Cortex of kidney (tissue), 1 donor: ENCODE measurements at places on chromosomes 6 and 20.

- DNase-seq = no peak
Measured at GRCh38 chr6:158903801-158904200, 84.6 kb upstream of the EZR start.

DNA sequence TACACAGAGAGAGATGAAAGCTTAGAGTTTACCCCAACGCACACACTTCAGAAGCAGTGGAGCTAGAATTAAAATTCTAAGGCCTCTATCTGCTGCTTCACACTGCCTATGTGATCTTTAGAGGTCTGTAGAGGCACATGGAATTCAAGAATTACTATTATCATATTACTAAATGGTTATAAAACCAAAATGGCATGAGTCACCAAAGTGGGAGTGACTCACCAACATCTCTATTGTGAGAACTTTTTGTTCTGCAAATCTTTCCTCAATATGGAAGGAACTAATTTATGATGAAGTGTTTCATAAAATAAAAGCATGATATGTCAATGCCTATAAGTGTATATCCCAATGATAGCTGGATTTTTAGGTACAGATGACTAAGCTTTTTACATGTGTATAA lies 28.5 kb upstream of the TMEM244 start:
- DNase-seq = no peak

- DNase-seq = no peak
Measured at GRCh38 chr20:13638162-13638495, 603 bp downstream of the TASP1 start.

DNA sequence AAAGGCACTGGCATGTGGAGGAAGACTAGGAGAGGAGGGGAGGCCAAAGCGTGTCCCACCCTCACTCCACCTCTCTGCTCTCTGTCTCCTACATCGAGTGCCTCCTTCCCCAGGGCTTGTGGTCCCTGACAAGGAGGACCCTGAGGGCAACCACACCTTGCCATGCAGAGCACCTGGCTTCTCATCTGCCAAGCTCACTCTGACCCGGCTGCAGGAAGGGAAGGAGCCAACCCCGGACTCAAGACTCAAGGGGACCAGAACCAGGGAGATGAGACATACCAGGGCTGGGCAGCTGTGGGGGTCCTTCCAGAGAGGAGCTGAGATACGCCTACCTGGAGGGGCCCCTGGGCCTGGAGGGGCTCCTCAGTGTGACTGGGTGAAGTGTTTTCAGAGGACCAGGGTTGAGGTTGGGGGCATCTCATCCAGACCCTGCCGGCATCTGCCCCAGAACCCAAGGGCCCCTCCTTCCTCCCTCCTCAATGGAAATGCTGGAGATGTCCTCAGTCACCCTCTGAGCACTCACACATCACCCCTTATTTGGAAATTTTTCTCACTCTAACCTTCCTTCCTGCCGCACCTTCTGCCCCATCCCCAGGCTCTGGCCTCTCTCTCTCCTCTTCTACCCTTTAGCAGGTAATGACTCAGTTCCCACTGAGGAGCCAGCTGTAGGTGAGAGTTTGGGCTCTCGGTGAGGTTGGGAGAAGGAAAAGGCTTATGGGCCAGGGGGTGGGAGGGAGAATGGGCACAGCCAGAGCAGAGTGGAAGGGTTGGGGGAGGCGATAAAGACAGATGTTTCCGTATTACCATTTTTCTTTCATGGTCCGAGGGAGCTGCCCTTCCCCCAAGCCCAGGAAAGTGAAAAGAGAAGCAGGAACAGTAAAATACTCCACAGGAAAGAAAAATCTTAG lies 32.0 kb upstream of the POU5F1 start:
- no peak for DNase-seq

GRCh38 chr6:156347656-156348055 lies 429.5 kb upstream of the ARID1B start:
- no peak for DNase-seq

- no peak for DNase-seq
Measured at GRCh38 chr6:7615611-7616383, 25.8 kb downstream of the SNRNP48 start.

DNA sequence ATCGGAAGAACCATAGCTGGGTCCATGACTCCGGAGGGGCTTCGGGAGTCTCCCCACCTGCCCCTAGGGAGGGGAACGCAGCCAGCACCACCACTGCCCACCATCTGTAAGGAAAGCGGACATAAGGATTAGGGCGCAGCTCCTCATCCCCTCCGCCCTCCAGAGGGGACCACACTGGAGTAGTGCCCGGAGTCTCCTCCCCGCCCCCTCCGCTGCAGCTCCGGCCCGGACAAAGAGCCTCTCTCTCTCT lies 628 bp downstream of the SLC35B2 start:
- no peak for DNase-seq

- no peak for DNase-seq
Measured at GRCh38 chr6:135938576-135939207, 87.2 kb downstream of the PDE7B start.

DNA sequence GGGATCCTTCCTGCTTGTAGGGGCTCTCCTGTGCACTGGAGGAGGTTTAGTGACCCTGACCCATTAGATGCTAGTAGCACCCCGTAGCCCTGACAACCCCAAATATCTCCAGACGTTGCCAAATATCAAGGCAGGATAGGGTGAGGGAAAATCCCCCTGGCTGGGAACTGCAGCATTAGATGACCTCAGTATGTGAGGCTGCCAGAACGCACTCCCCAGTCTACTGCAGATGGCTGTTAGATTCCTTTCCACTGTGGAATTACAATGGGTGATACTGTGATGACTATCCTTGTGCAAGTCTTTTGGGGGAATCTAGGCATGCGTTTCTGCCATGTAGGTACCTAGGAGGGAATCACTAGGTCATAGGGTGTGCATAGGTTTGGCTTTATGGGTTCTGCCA lies 226.3 kb upstream of the KCNG1 start:
- no peak for DNase-seq

DNA sequence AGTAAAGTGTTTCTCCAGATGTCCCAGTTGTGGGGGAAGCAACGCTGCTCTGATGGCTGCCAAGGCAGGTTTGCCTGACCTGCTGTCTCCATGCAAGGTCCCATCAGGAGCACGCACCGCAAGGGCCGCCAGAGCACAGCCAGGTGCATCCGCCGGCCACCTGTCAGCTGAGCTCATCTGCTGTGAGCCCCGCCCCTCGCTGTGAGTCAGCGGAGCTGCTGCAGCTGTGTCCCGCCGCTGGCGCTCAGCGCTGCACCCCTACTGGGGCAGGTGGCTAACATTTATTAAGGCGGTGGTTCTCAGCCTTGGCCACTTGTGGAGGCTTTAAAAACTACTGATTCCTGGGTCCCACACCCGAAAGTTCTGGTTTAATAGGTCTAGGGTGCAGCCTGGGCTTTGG lies 225.7 kb downstream of the UST start:
- no peak for DNase-seq

- no peak for DNase-seq
Measured at GRCh38 chr6:107186047-107186446, 70.7 kb upstream of the BEND3 start.
